ENCODE measurements at places on chromosomes 4 and X.

DNA sequence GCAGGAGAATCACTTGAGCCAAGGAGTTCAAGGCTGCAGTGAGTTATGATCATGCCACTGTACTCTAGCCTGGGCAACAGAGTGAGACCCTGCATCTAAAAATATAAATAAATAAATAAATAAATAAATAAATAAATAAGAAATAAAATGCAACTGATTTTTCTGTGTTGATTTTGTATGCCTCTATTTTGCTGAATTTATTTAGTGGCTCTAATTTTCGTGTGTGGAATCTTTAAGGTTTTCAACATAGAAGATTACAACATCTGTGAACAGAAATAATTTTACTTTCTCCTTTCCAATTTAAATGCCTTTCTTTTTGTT is 30.9 kb upstream of the ABCG2 start:
- DNase-seq = no peak

DNA sequence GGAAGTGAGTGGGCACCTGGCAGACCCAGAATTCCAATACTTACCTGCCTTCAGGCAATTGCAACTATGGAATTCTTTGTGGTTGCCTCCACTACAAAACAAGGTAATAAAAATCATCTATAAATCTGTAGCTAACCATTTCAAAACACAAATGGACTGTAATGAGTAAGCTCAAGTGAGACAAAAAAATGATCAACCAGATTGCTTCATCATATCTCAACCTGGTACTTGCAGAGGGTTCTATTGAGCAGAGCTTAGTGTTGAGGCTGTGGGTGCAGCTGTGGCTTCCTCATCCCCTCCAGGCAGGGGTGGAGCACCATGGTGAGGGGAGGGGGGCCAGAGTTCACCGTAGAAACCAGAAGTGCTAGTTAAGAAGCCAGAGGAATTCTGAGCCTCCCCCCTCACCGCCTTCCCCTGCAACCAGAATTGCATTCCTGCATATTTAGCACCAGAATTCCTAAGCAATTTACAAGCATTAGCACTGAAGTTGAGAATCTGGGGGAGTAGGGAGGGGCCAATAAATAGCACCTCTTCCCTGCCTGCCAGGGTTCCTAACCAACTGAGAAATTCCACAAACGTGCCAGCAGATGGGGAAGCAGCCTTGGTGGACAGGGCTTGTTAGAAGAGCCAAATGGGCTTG is 11.5 kb downstream of the CTAG1A start:
- DNase-seq = no peak

DNA sequence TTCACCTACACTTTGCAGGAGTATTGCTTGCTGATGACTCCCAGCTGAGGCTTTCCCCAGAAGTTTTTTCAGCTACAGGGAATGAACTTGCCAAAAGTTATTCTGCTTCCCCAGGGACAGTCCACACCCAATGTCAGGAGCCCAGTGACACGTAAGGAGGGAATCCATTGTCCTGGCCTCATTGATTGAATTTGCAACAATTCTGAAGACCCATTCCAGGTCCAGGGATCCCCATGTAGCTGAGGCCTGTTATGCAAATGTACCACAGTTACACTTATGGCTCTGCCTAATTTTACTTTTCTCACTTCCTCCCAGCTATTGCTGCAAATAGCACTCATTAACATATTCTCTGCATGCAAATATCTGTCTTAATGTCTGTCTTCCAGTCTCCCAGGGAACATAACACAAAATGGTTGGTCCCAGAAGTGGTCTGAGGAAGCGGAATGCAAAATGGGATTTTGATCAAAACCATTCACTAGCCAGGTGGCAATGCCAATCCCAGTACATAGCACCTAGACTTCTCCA is 113.7 kb upstream of the ACTRT1 start:
- no peak for DNase-seq

DNA sequence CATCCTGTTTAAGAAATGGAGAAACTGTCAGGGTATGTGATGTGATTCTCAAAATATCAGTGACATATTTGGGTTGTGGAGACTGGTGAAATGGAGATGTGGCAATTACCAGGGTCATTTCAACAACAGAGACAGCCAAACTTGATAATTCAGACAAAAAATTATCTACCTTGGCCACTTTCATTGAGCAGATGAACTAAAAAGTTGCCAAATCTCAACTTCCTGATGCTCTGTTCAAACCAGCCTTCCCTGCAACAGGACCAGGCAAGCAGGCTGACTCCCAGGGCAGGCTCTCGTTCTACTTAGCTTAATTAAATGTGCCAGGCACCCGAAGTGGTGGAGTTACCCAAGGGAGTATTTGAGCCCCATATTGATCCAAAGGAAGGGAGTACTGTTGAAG is 199.6 kb downstream of the AFF2 start:
- no peak for DNase-seq

GRCh38 chr4:24799544-24800324 is 4.4 kb downstream of the SOD3 start:
- DNase-seq = no peak

DNA sequence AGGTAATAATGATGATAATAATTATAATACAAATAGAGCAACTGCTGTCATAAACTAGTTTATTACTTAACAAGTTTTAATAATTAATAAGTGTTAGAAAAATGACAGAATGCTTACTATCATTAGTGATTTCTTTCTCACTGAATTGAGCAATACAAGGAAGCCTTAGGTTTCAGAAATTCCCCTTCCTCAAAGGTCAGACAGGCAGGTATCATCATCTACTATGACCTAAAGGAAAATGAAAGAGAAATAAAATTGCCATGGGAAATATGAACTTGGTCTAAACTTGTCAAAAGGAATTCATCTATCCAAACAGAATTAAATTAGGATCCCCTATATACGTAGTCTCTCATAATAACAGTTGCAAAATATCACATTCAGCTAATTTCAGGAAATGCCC is 56.3 kb upstream of the SLC7A11 start:
- DNase-seq = no peak

- no peak for DNase-seq
These were observed 11.5 kb downstream of the SFRP2 start for GRCh38 chr4:153777421-153777820.

DNA sequence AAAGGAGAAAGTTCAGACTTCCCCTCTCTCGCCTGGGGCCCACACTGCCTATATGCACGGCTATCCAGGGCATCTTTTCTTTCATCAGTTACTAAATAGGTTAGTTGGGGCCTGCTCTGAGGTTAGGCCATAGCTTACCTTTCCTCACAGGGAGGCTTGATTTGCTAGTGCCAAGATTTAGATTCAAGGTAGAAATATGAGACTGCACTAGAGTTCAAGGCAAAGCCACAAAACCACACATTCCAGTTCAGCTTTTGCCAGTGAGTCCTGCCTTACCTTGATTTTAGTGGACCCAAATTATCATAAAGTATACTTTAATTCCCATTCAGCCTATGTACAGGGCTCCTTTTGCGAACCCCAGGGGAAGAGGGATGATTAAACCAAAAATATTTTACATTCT is 762.8 kb downstream of the PDHA2 start:
- DNase-seq = no peak

GRCh38 chrX:101357166-101357795 is 8.7 kb upstream of the TIMM8A start:
- DNase-seq = no peak

DNA sequence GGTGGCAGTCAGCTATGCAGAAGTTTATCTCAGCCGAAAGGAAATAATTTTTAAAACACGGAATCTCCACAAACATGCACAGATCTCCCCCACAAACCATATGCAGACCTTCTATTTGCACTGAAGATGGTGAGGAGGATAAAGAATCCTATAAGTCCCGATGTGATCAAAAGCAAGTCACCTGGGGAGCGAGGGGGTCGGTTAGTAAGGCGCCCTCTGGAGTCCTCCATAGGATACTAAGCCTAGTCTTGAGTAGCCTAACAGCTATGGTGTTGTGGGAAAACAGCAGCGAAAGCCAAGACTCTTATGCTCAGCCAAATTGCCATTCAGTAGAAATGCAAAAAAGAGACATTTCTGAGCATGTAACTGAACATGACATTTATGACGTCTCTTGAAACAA is 210.9 kb downstream of the FRMPD4 start:
- DNase-seq = no peak

- DNase-seq = no peak
These were observed 452.3 kb downstream of the IL1RAPL1 start for GRCh38 chrX:29039501-29039900.

DNA sequence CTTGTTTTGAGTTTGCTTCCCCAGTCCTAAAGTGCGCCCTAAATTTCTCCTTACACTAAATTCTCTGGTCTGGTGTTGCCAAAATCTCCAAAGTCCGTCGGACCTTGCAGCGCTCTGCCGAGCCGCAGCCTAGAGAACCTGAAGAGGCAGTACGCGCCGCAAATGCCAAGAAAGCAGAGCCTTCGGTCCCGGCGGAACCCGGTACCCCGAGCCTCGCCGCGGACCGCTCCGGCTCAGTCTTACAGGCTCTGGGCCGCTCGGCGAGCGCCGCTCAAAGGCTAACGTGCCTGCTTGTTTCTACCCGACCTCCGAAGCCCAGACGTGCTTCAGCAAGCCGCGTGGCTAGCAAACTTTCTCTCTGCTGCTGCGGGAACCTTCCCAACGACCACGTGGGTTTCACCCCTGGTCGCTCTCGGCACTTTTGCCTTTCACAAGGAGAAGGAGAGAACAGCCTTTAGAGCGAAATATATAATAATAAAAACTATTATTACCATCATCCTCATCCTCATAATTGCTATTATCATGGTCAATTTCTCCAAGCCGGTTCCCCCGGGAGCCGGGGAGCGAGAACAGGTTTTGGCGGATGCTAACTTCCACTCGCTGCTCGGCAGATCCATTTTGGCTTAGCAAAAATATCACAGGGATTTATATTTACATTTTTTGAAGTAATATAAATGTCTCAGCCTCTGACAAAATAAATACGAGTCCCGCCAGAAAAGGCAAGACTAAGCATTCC is 2.2 kb upstream of the HTR2C start:
- no peak for DNase-seq

- no peak for DNase-seq
These were observed 30.0 kb downstream of the PAPSS1 start for GRCh38 chr4:107689912-107690587.

GRCh38 chrX:110418316-110419235 is 59.9 kb downstream of the RTL9 start:
- DNase-seq = no peak

DNA sequence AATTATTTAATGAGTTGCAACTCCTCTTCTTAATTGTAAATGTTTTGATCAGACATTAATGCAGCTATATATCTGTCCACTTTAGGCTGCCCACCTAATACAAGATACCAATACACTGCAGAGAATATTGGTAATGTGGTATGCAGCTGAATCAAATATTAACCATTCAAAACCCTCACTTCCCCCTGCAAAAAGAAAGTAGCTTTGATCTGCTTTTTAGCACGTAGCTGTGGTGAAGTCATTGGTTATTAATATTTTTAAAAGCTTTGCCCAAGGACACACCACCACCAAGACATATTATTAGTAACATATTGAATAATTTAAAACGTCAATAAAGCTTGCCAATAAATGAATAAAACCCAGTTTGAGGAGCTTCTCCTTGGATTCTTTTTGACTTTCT is 28.6 kb upstream of the CYP2U1 start:
- no peak for DNase-seq

DNA sequence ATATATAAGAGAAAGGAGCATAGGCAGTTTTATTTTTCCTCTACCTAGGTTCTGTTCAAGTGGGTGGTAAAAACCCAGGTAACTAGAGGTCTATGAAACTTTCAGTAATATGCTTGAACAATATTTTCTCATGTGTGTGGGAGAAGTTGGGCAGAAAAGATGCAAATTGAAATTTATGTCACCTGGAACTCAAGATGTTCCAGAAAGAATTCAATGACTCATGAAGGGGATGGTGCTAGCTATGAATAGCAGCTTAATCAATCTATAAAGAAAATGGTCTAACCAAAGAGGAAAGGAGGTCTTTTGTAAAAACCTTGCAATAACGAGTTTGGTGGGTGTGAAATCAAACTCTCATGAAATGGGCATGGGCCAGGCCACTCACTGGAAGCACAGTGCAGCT is 263.8 kb downstream of the INPP4B start:
- DNase-seq = no peak

- no peak for DNase-seq
These were observed 636.5 kb upstream of the FRG1 start for GRCh38 chr4:189304167-189304566.

DNA sequence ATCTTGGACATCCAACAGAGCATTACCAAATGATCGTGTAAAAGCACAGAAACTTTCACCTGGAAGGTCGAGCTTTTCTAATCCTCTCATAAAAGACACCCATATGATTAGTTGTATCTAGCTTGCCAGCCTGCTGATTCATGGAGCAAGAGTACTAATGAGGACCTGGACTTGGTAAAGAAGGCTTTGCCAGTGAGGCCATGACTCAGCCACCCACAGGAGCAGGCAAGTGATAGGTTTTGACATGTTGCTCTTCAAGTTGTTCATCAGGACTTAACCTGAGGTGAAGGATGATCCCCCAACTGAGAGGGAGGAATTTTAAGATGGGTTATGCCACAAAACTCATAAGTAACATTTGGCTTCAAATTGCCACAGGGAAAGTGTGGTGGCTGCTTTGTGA is 24.7 kb upstream of the EPGN start:
- DNase-seq = no peak

DNA sequence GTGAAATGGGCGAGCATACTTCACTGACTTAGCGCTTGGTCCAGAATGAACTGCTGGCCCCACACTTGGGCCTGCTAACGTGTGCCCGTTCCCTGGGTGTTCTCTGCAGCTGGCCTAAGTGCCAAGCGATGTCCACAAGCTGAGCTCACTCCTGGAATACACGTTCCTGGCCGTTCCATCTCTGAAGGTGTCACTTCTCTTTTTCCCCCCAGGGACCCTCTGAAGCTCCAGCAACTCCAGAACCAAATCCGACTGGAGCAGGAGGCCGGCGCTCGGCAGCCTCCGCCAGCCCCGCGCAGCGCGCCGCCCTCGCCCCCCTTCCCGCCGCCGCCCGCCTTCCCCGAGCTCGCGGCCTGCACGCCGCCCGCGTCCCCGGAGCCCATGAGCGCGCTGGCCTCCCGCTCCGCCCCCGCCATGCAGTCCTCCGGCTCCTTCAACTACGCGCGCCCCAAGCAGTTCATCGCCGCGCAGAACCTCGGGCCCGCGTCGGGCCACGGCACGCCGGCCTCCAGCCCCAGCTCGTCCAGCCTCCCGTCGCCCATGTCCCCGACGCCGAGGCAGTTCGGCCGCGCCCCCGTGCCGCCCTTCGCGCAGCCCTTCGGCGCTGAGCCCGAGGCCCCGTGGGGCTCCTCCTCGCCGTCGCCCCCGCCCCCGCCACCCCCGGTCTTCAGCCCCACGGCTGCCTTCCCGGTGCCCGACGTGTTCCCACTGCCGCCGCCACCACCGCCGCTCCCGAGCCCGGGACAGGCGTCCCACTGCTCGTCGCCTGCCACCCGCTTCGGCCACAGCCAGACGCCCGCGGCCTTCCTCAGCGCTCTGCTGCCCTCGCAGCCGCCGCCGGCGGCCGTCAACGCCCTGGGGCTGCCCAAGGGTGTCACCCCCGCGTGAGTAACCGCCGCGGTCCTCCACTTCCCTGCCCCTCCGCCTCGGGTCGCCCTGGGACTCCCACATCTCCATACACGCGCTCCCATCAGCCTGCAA is 132.3 kb downstream of the CBR4 start:
- DNase-seq = no peak

DNA sequence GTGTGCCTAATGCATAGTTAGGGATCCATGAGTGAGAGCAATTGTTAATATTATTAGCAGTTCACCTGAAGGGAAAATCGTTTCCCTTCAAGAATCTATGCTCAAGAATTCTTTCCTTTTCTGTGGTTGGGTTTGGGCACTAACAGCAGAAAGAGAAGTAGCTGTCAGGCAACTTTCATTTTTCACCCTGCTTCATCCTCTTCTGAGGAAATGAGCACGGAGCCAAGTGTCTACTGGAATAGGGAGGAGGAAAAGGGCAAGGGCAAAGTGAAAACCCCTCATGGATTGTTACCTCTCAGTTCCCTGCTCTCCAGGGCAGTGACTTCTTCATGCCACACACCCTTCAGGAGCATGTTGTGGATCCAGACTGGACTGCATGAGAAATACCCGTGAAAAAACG is 2.6 kb upstream of the HPGDS start:
- DNase-seq = no peak

Measured in activated T-cell treated with anti-CD3 and anti-CD28 coated beads for 4 hours (primary cell).